ENCODE measurements at places on chromosomes 3 and 15.

DNA sequence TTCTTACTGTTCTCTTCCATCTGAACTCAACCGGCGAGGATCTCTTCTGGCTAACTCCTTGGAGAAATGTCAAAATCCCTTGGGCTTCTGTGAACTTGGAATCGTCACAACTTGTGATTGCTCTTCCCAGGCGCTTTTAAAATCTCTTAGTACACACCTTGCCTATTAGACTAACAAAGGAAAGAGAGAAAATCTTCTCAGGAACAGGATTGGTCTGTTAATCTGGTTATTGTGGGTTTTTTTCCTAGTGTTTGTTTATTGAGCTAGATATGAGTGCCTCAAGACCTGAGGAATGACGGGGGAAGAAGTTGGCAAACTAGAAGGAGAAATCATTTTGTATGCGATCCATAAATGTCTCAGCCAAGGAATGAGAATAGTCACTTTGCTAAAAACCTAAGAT lies at the start of gene ATP13A5:
Gene ATP13A5 (minus strand): TSS at position 48 of the 400 bp plus-strand sequence. CDS start 28 bp downstream, at position 20.
- DNase-seq, result no peak

DNA sequence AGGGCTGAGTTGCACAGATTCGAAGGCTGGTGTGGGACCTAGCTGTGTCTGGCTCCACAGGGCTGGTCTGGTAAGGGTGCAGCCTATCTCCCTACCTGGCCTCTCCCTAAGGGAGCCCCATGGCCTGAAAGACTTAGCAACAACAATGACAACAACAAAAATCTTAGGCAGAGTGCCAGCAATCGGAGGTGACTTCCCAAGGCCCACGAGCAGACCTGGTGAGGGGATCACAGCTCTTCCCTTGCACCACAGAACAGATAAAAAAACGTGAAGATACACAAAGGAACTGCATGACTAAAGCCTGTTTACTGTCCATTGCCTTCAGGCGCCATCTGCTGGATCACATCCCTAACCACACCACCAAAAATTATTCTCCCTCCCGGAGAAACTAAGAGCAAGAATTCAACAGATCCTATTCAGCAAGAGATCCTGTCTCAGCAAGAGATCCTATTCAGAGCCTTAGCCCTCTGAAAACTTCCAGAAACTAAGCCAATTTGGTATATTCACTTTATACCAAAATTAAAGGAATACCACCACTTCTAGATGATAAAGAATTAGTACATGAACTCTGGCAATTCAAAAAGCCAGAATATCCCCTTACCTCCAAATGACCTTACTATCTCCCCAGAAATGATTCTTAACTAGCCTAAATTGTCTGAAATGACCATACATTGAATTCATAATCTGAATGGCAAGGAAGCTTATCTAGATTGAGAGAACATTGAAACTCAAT lies 24.1 kb upstream of the OR5K4 start:
- peak; percentile 53 for DNase-seq

- DNase-seq, result no peak
Measured at GRCh38 chr3:2274526-2274925, 175.9 kb downstream of the CNTN4 start.

GRCh38 chr15:39287322-39288195 lies 293.3 kb upstream of the THBS1 start:
- DNase-seq, result no peak

GRCh38 chr3:57706462-57706861 lies 13.6 kb upstream of the DENND6A start:
- no peak for DNase-seq

DNA sequence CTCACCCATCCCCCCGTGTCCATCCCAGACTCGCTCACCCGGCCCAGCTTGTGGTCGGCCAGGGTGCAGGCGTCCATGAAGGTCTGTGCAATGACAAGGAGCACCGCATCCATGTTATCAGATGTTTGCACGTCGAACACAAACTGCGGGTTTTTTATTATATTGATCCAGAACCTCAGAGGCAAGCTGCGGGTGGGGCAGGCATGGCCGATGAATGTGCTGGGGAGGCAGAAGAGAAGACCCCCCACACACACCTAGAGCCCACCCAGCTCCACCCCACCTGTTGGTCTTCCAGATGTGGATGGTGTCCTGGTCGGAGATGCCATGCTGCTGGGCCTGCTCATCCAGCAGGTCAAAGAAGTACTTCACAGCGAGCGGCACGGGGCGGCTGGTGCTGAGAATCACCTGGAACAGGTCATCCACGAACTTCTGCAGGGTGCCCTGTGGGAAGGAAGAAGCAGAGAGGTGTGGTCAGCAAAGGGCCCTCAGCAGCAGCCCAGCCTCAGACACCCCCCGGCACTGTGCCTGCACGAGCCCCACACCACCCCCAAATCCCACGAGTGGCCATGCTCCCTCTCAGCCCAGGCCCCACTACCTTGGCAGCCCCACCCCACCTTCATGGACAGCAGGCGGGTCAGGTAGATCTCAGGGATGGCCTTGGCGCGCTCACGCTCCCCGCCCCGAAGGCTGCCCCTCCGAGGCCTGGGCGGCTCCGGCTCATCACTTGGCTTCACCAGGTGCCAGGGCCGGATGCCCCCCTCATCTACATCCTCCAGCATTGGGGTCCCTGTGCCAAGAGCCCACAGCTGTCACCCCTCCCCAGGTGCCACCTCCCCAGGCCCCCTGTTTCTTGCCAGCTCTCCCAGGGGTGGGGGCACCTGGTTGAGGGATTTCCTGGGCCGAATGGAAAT lies 20.3 kb downstream of the PLXNB1 start:
- DNase-seq, result no peak

- DNase-seq, result no peak
Measured at GRCh38 chr15:43799945-43800285, at the start of gene SERINC4. TSS of gene SERINC4 (minus strand) at chr15:43800220. CDS start at chr15:43799986, 234 bp downstream.

DNA sequence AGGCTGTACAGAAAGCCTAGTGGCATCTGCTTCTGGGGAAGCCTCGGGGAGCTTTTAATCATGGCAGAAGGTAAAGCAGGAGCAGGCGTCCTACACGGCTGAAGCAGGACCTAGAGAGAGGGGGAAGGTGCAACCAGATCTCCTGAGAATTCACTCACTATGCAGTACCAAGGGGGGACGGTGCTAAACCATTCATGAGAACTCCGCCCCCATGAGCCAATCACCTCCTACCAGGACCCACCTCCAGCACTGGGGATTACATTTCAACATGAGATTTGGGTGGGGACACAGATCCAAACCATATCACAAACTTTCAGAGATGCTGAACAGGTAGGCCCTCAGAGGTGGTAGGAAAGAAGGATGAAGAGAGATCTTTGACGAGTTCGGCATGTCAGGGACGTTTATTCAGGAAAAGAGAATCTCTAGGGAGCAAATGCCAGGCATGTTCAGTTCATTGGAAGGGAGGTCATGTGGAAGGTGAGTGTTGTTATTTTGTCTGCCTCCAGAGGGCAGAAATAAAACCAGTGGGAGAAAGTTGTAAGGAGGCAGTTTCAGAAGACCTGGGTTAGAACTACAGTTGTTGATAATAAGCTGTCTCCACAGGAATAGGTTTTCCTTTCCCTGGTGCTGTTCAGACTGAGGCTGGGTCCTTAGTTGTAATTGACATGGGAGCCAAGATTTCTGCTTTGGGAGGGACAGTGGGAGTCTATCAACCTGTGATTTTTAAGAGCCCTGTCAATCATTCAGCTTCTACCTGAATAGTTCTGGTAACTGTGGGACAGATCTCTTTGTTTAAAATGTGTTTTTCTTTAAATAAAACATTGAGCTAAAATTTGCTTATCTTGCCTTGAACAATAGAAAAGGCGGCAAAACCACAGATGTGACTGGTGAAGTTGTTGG lies 4.3 kb upstream of the FNDC3B start:
- no peak for DNase-seq

- DNase-seq, result no peak
Measured at GRCh38 chr3:191959876-191960413, 499.0 kb downstream of the PYDC2 start.

DNA sequence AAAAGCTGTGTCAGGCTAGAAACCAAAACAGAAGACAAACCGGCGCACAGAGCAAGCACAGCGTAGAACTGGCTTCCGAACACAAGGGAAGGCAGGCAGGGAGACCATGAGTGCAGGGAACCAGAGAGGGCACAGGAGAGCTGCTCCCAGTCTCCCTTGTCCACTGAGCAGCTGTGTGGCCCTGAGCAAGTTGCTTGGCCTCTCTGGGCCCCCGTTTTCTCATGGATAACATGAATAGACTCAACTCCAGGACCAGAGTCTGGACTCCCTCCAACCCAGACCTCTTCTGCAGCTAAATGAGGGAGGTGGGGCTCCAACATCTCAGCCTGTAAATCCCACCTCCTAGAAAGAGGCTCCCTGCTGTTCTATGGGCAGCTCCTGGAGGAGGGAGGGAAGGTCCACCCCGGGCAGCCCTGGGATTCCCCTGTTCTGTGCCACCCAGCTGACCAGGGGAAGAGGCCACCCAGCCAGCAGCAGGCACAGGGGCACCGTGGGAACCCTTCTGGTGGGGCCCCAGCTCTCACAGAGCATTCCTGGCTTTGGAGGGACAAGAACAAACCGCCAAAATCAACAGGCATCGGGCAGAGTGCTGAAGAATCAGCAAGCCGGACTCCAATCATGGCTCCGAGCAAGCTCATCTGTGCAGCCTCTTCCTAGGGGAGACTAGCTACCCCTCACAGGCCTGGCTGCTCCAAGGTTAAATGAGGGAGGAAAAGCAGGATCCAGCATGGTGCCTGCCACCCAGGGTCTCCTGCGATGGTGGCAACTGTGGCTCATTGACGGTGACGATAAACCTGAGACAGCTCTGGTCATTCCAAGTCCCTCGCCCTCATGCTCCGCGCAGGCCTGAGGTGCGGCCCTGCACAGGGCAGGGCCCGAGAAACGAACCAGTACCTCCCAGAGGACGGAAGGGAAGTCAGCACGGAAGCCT lies 15.1 kb downstream of the XXYLT1 start:
- DNase-seq, result no peak
